ENCODE measurements at places on chromosomes 11 and 22.

DNA sequence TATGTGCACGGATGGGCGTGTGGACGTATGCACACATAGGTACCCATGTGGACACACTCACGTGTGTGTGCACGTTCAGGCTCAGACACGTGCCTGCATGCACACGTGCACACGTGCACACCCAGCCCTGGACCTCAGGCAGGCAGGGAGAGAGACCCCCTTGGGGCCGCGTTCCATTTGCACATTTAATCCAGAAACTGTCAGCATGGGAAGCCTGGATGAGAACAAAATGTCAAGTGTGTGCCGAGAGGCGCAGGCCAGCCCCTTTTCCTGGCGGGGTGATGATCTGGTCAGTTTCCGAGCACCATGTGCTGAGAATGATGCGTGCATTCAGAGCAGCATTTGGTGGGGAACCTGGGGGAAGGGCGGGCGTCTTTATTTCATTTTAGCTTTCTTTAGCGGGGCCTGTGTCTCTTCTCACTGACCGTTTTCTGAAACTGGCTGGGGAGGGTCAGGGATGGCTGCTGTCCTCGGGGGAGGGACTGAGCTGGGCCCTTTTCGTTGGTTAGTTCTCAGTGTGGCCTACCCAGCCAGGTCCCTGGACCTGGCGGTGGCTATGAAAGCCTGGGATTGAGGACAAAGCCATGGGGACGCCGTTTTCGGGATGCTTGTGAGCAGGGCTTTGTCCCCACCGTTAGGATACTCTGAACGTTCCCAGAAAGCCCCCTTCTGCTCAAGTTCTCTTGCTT lies 96.3 kb downstream of the KCNQ1 start:
- no peak for DNase-seq

DNA sequence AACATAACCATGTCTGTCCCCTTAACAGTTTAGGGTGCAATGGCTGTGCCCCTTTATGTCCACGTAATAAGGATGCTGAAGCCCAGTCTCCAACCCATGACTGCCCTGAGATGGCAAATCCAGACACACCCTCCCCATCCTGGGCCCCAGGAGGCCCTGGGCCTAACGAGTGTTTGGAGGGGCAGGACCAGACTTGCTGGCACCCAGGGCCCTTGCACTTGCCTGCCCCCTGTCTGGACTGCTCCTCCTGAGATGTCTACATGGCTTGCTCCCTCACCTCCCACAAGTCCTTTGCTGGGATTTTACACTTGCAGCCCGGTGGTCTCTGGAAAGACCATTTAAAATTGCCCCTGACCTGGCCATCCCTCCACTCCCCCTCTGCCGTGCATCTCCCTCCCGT lies 132.2 kb upstream of the NECTIN1 start:
- DNase-seq, result no peak

DNA sequence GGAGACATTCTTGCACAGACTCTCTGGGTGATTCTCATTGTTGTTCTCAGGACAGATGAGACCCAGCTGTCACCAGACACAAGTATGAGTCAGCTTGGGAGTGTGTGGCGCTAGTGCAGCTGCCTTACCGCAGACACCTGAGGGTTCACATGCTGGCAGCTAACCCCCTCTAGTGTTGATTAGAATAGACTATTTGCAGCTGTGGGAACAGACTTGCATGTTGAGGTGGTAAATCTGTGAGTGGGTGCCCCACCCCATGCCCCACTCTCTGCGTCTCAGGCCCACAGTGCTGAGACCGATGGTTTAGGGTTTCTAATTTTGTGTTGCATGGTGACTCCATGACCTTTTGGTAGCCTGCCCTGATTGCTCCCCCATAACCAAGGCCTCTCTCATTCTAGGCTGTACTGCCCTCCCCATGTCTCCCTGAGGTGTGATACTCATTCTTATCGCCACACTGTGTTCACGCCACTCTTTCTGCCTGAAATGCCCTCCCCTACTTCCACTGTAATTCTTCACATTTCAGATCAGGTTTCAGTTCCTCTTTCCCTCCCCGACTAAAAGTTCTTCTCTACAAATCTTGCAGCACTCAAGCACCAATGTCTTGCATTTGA lies 73.7 kb upstream of the KIRREL3 start:
- peak; percentile 50 for DNase-seq

DNA sequence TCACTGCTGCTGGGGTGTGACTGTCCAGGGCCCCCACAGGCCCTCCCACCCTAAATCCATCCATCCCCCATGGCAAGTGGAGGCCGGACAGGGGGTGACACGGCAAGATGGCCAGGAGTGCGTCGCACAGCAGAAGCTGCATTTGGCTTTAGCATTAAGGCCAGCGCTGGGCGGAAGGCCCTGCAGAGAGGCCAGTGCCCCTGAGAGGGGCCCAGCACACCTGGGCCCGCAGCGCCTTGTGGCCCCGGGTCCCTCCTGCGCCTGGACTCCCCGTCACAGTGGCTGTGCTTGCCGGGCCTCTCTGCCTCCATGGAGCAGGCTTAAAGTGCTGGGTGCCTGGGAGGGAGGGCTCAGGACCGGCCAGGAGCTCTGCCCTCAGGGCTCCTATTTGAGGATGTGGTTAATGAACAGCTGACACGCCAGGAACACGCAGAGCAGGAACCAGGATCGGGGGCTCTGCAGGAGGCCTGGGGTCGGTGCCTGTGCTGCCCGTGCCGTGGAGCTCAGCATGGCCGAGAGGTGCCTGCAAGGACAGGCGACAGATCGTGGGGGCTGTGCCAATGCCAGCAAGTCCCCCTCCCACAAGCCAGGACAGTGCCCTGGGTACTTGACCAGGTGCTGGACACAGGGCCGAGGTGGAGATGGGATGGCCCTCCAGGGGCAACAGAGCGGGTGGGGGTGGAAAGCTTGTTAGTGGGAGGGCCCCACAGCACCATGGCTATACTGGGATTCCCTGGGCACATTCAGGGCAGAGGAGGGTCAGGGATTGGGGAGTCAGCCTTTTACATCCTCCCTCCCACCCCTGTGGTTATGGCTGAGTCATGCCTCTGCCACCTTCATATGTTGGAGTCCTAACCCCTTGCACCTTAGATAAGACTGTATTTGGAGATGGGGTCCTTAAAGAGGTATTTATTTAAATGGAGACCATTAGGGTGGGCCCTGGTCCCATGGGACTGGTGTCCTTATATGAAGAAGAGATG lies 30.9 kb upstream of the CARS1 start:
- no peak for DNase-seq
